ENCODE measurements at places on chromosomes 11 and 22.

- DNase-seq, result no peak
Measured at GRCh38 chr11:41254966-41255365, 204.5 kb downstream of the LRRC4C start.

DNA sequence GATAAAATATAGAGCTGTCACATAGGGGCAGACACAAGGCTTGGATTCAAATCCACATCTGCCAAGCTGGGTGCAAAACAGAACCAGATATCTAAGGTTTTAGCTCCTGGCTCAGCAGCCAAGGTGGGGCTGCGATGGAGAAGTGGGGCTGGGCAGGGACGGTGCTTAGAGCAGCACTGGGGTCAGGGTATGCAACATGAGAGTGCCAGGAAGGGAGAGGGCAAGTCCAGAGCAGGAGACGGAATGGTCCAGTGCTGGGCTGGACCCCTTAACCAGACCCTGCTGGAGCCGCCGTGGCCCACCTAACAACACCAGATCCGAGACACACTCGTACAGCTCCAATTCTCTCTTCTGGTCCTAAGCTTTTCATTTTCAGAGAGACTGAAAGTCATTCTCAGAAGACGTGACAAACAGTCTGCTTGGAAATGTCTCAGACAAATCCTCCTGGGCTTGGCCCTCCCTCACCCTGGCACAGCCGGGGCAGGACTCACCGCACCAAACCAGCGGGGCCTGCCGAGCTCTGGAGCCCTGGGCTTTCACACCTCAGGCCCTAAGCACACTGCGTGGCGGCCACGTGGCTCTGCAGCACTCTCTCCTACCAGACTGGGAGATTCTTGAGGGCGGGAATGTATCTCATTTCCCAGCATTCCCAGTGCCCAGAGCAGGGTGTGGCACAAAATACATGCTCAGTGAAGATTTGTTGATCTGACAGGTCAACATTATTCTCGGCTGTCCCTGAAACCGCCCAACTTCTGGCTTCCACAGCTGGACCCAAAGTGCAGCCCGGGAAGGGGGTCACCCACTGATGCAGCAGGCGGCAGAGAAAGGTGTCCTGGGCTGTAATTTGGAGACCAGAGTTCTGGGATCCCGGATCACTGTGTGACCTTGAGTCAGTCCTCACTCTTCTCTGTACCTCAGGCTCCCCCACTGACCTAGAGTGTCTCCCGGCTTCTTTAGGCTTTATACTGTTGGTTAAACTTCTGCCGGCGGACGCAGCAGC is 11.6 kb downstream of the LRRC32 start:
- DNase-seq, result no peak

DNA sequence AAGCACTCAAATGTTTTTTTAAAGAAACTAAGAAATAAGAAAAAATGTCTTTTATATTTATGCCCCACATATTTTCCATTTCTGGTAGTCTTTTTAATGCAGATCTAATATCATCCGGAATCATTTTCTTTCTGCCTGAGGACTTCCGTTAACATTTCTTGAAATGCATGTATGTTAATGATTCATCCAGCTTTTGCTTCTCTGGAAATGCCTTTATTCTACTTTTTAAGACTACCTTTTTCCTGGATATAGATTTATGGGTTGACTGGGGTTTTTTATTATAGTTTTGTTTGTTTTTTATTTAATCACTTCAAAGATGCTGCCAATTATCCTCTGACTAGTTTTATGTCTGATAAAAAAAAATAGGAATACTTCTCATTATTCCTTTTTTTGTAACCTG is 57.1 kb upstream of the LDLRAD3 start:
- DNase-seq, result no peak

- DNase-seq, result no peak
Measured at GRCh38 chr22:39345231-39345630, 4.6 kb upstream of the SYNGR1 start.

GRCh38 chr11:128551058-128551457 is 36.3 kb downstream of the ETS1 start:
- no peak for DNase-seq

Measured in CMK (cell line).